ENCODE measurements at places on chromosomes 2 and 18.

DNA sequence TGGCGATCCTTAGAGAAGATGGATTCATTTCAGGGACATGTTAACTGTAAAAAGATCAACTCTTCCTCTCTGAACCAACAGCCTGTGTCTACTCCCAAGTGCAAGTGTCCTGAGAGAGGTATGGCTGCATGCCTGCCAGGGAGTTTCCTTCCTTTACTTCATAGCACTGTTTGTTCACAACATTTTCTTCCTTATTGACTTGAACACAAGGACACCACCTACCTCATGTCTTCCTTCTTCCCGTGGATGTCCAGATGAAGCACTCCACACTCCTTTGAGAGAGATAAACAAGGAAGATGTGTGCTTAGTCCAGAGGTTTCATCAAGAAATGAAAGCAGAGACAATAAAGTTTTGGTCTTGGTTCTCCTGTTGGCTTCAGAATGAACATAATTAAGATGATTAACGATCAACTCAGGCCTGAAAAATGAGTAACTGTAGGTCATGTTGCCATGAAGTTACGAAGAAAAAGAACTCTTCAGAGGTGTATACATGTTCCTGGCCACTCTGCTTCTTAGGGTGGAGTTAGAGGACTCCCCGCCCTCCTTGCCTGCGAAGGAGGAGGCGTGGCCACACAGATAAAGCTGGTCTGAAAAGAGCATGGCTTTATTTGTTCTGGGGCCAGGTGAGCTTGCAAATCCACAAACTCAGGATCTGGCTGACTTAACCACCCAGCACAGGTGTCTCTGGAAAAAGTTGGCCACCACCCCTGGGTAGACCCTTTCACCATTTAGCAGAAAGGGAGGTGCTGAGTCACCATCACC is 155.0 kb upstream of the KCTD1 start:
- DNase-seq: peak; percentile 8

GRCh38 chr2:118291251-118291880 is 203.1 kb downstream of the INSIG2 start:
- no peak for DNase-seq

- peak; percentile 97 for DNase-seq
These were observed at the start of gene GAREM1 for GRCh38 chr18:32470714-32471633. TSS of gene GAREM1 (minus strand) at chr18:32470882. CDS start at chr18:32470428, 454 bp downstream.

DNA sequence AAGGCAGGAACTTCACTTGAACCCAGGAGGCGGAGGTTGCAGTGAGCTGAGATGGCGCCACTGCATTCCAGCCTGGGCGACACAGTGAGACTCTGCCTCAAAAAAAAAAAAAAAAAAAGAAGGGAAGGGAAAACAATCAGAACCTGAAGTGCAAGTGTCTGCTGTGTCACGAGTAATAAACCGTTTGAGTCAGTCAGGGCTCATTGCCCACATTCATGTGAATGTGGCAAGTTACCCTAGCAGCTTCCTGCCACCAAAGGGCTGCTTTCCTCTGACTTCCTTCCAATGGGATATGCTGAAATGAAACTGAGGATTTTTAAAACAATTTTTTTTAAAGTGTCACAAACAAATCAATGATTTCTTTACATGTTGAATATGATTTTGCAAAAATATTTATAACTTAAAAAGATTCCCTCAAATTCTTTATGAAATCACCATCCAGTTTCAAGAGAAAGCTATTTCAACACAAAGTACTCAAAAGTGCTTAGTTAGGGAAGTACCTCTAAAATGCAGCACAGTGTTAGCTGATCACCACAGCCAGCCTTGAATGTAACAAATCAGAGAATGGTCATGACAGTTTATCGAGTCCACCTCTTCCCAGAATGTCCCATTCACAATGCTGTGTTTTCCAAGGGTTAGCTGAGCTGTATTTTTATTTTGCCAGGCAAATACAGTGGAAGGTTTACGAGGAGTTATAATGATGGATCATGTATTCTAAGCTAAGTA is 36.4 kb downstream of the WDSUB1 start:
- peak; percentile 86 for DNase-seq

- DNase-seq: no peak
These were observed 981.5 kb downstream of the DCDC2C start for GRCh38 chr2:4684921-4685320.

- DNase-seq: no peak
These were observed 177.5 kb downstream of the CD8B2 start for GRCh38 chr2:106664669-106665068.

DNA sequence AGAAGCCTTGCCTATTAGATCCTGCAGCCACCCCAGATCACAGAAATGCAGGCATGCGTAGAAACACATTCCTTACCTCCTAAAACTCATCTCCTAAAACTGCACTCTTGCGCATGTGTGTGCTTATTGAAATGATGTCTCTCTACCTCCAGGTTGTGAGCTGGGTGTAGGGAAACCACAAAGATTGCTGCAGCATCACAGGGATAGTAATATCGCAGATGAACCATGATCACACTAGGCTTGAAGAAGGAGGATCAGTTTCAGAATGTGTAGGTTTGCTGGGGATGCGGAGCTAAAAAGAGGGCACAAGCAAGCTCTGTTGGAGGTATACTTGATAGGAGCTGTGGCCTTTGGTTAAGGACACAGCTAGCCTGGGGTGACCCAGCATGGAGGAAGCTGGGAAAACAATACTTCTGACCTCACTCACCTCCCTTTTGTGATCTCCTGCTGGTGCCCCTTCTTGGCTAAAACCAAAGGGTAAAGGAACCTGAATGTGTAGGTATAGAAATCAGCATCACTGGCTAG is 118.8 kb downstream of the SETBP1 start:
- DNase-seq: no peak

- DNase-seq: no peak
These were observed 29.3 kb downstream of the PDE11A start for GRCh38 chr2:178043266-178043665.

DNA sequence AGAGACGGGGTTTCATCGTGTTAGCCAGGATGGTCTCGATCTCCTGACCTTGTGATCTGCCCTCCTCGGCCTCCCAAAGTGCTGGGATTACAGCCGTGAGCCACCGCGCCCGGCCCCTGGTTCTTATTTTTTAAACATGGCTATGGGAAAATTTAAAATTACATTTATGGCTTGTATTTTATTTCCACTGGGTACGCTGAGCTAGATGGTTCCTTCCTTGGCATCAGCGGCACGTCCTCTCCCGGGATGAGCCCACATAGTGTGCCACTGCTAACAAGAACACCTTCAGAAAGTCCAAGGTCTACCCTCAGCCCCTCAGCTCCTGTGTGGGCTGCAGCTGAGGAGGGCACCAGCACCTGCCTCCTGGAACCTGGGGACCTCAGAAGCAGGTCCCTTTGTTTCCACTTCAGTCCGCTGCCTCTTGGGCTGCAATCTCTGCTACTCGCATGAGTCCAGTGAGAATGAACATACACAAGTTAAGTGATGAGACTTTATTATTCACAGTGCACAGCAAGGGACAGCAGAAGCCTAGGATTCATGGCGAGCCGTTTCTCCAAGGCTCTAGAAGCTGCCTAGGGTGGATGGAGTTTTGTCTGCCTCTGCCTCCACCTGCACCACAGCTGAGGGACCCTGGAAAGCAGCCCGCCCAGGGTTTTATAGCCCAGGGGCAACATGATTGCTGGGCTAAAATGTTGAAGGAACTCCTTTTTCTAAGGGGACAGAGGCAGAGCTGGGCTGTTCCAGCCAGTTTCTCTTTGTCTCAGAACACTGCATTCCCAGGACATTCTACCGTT is 107.5 kb upstream of the TEX51 start:
- DNase-seq: no peak

- DNase-seq: no peak
These were observed 136.1 kb downstream of the ST6GAL2 start for GRCh38 chr2:106749823-106750222.

DNA sequence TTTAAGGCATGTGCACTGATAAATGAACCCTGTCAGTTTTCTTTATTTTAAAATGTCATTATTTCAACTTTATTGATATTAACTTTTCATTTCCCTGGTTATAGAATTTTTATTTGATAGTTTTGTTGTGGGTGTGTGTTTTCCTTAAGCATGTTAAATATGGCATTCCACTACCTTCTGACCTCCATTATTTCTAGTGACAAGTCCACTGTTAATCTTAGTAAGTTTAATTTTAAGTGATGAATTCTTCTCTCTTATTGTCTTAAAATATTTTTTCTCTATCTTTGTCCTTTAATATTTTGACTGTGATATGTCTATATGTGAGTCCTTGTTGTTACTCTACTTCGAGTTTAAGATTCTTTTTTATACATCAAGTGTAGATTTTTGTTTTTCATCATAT is 685.7 kb downstream of the GALR1 start:
- DNase-seq: no peak

DNA sequence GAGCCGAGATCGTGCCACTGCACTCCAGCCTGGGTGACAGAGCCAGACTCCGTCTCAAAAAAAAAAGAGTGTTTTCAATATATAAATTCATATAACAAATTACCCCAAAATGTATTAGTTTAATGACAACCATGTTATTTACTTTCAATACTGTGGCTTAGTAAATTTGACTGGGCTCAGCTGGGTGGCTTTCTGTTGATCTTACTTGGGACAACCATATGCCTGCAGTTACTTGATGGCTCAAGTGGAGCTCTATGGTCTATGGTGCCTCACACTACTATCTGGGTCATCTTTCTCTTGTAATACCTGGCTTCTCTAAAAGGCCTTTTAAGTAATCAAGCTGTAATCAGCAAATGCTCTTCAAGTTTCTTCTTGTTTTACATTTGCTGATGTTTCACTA is 341.5 kb upstream of the SPHKAP start:
- no peak for DNase-seq

DNA sequence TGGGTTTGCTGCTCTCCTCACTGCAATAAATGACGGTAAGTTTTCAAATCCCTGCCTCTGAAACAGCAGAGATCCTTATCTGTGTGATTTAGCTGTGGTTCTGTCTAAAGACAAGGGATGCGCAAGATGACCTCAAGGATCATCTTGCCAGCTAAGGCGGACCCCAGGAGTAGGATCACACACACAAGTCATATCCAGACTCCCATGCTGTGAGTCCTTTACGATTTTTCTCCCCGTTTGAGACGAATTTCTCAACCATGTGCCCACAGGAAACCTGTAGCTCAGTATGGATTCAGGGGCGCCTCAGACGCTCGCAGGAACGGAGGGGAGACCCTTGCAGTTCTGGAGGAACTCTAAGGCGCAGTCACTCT is 11.1 kb upstream of the DCTN1 start:
- DNase-seq: no peak

GRCh38 chr2:221750316-221750715 is 178.2 kb upstream of the EPHA4 start:
- DNase-seq: no peak

DNA sequence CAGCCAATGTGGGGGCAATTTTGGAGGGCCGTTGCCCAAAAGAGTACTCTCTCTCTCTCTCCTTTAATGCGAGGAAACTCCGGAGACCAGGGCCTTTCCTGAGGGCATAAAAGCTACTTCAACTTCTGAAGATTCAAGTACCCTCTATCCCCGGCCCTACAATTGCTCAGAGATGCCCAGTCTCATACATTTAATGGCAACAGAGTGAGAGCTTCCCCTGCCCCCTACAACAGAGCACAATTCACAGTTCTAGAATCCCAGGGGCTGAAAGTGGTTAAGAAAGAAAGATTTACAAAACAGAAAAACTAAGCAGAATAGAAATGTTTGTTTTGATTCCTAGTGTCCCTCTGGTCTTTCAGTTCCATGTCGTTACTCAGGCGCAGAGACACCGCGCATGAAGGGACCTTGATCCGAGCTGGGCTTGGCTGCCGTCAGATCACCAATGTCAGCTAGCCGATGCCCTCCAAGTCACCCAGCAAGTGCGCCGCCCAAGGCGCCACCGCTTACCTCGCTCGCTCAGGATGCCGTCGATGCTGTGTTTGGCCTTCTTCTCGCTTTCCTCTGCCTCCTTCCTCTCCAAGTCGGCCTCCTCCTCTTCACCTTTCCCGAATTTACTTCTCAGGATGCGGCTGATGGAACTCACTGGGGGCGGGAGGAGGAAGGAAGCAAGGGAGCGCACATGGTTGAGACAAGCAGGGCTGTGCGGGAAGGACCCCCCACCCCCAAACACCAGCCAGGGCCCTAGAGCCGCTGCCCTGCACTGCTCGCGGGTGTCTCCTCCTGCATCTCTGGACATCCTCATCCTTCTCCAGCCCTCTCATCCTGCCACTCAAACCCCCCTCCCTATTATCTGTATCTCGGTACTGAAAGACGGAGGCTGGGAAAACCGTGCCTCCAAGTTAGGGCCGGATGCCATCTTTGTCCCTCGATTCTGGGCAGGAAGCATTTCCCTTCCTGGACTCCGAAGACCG is 4.9 kb downstream of the PAX3 start:
- DNase-seq: no peak

- no peak for DNase-seq
These were observed 263.6 kb downstream of the DYSF start for GRCh38 chr2:71716697-71717624.

DNA sequence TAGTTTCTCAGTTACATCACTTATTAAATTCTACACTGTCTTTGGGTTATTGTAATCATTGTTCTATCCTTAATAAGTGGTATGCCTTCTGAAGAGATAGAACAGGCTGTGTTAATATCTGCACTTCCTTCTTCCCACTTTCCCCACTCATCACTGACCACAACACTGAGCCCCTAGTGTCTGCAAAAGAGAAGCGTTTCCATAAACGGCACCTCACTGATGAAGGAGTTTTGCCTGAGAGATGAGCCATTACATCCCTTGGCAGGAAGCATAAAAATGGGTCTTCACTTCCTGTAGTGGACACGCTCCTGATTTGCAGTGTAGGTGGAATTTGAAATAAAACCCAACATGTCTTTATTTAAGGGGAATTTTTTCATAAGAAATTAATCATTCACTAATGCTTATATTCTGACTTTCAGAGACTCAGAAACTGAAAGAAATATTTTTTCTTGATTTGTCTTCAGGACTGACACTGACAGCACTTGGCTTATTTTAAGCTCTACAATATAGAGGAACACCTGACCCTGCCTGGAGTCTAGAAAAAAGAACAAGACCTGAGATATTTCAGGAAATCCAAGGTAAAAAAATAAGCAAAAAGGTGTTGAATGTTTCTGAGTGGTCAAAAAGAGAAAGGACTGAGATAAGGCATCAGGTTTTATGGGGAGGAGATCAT is 275.3 kb downstream of the RAD51AP2 start:
- no peak for DNase-seq

- no peak for DNase-seq
These were observed 8.7 kb downstream of the TMEM169 start for GRCh38 chr2:216090369-216090786.

GRCh38 chr2:215907147-215907546 is 106.2 kb downstream of the MREG start:
- DNase-seq: no peak

DNA sequence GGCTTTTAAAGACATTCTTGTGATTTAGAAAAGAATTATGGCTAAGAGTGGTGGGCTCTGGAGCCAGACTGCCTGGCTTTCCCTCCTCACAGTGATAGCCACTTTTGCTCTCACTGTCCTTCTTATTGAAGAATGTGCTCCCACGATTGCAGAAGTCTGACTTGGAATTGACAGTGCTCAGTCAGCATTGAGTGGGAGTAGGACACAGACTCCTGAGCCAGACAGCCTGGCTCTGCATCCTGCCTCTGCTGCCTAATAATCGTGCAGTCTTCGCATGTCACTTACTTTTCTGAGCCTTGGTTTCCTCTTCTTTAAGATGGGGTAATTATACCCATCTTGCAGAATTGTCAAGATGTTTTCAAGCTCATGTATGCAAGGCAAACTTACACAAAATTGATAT is 23.3 kb downstream of the SPATS2L start:
- no peak for DNase-seq

GRCh38 chr2:151959238-151959637 is 131.0 kb upstream of the ARL5A start:
- DNase-seq: no peak

Measured in DMS153 (cell line).